ENCODE measurements at places on chromosomes 12 and 14.

GRCh38 chr12:25020621-25021243 lies 71.8 kb upstream of the BCAT1 start:
- no peak for DNase-seq

- DNase-seq = no peak
Observed at GRCh38 chr14:94052662-94053061, 26.5 kb downstream of the OTUB2 start.

DNA sequence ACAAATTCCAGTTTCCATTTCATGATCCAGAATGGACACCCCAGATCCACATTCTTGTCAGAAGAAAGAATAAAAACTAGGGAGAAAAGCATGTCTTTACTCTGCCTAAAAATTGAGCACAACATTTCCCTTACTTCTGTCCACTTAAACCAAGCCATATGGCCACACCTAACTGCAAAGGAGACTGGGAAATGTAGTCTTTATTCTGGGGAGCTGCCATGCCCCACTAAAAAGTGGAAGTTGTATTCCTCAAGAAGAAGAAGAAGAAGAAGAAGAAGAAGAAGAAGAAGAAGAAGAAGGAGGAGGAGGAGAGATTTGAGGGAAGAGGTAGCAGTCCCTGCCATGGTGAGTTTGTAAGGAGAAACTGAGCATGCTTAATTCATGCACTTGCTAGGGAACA lies 84.5 kb downstream of the GPR65 start:
- DNase-seq = no peak

GRCh38 chr12:65574867-65575266 lies 249.4 kb upstream of the HMGA2 start:
- no peak for DNase-seq

DNA sequence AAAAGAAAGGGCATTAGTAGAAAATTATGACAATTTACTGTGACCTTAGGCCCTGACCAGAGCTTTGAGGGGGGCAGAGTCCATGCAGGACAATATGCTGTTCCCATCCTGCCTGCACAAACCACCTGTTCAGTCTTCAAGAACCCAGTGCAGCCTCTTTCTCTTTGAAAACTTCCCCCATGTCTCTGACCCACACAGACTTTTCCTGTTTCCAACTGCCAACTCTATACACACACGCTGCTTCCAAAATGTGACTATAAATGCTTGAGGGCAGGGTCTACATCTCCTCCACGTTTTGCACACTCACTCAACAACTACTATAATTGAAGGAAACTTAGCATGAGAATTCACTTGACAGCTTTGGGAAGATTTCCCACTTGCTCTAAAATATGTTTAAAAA lies 36.6 kb upstream of the SYCP3 start:
- no peak for DNase-seq

GRCh38 chr14:64581363-64581762 lies 31.6 kb downstream of the PPP1R36 start:
- no peak for DNase-seq

- DNase-seq = no peak
Observed at GRCh38 chr14:90281261-90281660, 24.9 kb downstream of the PSMC1 start.

Measured in right renal cortex interstitium (tissue), 3 donors.